ENCODE measurements at places on chromosomes 7 and 10.
A peak's percentile ranks its signal among the peaks of the same experiment; 100 is the strongest.

- no peak for DNase-seq
Measured at GRCh38 chr7:28879105-28879504, 79.0 kb downstream of the TRIL start.

- no peak for DNase-seq
Measured at GRCh38 chr10:10946081-10946480, 71.6 kb upstream of the CELF2 start.

DNA sequence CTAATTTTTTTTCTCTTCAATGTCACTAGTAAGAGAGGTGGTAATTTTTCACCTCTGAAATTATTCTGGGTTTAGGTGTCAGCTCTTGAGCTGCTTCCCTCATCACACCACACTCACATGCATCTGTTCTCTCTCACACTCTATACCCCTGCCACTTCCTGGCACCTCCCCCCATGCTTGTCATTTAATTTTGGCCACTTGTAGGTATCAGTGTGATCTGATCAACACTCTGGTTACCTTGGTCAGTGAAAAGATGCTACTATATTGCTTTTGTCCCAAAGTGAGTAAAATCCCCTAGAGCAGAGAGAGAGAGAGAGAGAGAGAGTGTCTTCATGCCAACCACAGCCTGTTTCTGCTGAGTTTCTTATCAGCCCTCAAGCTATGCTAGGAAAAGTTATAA lies 42.5 kb downstream of the STK17A start:
- peak; percentile 20 for DNase-seq

- no peak for DNase-seq
Measured at GRCh38 chr10:76115131-76115470, 683.7 kb downstream of the LRMDA start.
